ENCODE measurements at places on chromosomes 4 and X.

GRCh38 chr4:185092535-185093197 is 50.4 kb upstream of the SLC25A4 start:
- no peak for DNase-seq

- no peak for DNase-seq
Observed at GRCh38 chr4:152965611-152966010, 29.5 kb downstream of the FHDC1 start.

DNA sequence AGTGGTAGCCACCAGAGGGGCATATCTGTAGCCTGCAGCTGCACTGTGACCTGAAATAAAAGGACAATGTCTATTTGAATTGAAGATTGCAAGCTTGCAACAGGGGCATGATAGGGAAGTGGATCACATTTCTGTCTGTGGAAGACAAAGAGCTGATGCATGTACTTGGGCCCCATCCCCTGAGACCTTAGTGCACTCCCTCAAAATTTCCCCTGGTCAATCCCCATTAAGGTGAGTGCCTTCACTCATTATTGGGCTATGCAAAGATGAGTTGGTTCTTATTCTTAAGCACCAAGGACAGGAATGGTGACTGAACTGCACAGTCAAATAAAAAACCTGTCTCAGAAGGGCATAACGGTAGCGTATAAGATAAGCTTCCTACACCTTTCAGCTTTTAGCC is 273.1 kb upstream of the ARSJ start:
- no peak for DNase-seq

GRCh38 chr4:147076179-147076578 is 130.5 kb upstream of the TTC29 start:
- no peak for DNase-seq

GRCh38 chr4:129358571-129358970 is 262.6 kb downstream of the C4orf33 start:
- no peak for DNase-seq

DNA sequence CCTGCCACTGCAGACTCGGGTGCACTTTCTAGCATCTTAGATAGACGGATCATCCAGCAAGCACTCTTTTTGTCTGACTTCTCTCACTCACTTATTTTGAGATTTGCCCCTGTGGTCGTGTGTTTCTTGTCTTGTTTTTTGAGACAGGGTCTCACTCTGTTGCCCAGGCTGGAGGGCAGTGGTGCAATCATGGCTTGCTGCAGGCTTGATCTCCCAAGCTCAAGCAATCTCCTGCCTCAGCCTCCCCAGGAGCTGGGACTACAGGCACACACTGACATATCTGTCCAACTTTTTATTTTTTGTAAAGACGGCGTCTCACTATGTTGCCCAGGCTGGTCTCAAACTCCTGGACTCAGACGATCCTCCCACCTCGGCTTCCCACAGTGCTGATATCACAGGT is 26.7 kb downstream of the FGFR3 start:
- DNase-seq: no peak

DNA sequence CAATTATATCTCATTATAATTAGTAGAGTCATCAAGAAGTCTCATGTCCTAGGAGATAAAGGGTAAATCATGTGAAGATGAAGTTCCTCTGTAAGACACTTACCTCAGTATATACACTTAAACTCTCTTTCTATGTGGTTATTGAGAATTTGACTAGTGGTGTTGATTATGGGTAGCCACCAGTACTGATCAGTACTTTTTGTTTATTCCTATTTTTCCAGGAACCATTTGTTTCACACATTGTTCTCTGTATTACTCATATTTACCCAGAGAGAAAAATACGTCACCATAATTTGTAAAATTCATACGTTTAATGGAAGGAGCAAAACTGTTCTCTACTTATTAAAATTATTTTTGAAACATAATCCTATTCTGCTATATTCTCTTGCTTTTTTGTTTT is 55.8 kb upstream of the PRDM8 start:
- DNase-seq: no peak
